Testis (tissue), 5 donors: ENCODE measurements at places on chromosomes 7 and 10. TPM values are rescaled to one million over a fixed set of nuclear protein-coding genes. Genes with fewer than 3 reads are reported as not detected.

The ACTR3C gene
- 6.1 TPM for total RNA-seq

The MTG1 gene
- 84.8 TPM for total RNA-seq

DNA sequence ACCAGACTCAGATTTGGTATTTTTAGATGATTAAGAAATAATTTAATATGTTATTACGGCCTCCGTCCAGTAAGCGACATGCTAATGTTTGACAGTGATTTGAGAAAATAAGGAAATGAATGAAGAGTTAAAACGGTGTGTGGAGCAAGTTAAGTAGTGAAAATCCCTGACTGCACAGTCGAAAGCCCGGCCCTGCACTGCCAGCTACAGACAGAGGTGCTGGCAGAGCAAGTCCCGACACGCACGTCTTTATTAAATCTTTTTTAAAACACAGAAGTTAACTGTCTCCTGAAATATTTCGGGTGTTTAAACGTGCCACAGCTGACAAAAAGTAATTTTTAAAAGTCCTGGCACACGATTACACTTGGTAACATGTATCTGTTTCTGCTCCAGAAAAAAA lies 293.4 kb upstream of the RNF32 start:
- DNase-seq, result no peak

GRCh38 chr10:35711615-35712411 lies 69.7 kb upstream of the FZD8 start:
- DNase-seq, result no peak

DNA sequence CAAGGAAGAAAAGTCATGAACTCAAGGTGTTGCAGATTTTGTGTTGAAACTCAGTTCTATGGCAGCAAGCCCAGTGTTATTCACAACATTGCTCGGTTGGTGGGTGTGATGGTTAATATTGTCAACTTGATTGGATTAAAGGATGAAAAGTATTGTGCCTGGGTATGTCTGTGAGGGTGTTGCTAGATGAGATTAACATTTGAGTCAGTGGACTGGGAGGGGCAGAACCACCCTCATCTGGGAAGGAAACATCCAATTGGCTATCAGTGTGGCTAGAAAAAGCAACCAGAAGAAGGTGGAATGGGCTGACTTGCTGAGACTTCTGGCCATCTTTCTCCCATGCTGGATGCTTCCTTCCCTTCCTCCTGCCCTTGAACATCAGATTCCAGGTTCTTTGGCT lies 353.2 kb downstream of the ADRA2A start:
- no peak for DNase-seq

GRCh38 chr10:85265121-85265520 lies 936.7 kb downstream of the CCSER2 start:
- DNase-seq, result no peak

DNA sequence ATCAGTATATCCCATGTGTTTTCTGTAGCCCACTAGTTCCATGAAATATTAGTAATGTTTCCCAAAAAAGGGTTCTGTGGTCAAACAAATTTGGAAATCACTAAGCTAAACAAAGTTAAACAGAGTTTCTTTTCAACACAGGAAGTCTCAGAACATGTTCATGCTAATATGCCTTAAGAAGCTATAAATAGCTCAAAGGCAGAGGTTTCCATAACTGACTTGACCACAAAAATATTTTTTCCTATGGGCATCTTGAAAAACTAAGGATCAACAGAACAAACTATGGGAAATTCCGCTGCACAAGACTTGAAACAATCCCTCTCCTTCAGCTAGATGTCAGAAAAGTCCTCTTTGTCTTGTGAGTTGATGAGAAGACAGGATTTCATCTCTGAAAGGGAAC lies 59.7 kb downstream of the SEM1 start:
- no peak for DNase-seq

DNA sequence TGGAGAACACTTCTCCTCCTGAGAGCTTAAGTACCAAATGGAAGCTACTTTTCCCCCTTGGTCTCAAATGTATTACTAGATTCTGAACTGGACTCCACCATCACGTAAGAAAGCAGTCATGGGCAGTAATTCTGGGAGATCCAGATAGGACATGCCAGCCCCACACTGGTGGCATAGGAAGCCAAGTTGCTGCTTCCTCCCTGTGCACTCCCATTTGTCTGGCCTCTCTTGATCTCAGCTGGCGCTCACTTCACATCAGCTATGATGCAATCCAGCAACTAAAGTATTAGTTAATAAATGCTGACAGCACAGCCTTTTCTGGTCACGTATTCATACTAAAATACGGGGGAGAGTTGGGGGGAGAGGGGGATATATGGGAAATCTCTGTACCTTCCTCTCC lies 3.4 kb upstream of the IL6 start:
- no peak for DNase-seq
